Effector CD4-positive, alpha-beta T cell (primary cell): ENCODE measurements at places on chromosomes 6 and 20.

- no peak for DNase-seq
Measured at GRCh38 chr6:19986691-19987438, 149.7 kb downstream of the ID4 start.

DNA sequence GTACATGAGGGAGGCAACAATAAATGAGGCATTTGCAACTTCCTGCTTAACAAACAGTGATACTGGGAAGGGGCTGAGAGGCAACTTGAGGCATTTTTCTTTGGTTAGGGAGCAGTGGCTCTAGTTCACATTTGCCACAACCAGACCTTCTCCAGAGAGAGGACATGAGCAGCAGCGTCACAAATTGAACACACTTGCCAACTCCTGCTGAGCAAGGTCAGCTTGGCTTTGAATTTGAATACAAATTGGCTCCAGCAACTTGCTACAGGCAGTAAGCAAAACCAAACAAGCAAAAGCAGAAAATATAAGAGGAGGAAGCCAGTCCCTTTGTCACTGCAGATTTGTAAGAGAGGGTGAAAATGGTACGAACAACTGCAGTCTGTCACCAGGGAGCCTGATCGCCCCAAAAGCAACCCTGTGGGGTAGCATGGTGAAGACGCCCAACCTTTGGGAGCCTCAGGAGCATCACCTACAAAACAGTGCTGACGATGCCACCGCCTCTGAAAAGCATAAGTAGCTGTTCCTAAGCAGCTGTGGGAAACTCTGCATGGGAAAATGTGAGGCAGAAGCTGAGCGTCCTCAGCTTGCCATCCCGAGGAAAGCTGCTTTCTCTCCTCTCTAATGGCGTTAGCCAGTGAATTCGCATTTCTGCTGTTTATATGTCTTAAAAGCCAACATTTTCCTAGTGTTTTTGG lies 378.7 kb downstream of the RNGTT start:
- DNase-seq, result no peak

DNA sequence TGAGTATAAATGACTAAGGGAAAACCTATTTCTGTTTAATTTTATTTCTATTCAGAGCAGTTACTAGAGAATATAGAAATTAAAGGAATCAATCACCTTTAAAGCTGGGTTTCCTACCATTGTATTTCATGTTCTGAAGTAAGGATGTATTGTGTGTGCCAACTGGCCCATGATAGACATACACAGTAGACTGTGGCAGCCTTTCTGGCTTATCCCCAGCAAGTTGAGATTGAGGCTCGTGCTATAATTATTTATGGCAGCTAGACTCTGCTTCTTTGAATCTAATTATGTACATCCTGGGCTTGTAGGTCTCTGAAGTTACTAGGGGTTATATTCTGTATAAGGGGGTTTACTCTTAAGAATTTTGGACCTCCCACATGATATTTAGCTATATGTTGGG lies 44.4 kb downstream of the ZNF292 start:
- DNase-seq, result no peak

- DNase-seq, result no peak
Measured at GRCh38 chr20:23081263-23081819, 4.8 kb downstream of the CD93 start.

- no peak for DNase-seq
Measured at GRCh38 chr6:3773678-3774298, 22.3 kb upstream of the PXDC1 start.

DNA sequence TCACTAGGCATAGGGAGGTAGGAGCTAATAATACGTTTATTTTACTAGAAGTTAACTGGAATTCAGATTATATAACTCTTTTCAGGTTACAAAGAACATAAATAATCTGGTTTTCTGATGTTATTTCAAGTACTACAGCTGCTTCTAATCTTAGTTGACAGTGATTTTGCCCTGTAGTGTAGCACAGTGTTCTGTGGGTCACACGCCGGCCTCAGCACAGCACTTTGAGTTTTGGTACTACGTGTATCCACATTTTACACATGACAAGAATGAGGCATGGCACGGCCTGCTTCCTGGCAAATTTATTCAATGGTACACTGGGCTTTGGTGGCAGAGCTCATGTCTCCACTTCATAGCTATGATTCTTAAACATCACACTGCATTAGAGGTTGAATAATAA lies 1.1 kb downstream of the HFE start:
- DNase-seq, result no peak

DNA sequence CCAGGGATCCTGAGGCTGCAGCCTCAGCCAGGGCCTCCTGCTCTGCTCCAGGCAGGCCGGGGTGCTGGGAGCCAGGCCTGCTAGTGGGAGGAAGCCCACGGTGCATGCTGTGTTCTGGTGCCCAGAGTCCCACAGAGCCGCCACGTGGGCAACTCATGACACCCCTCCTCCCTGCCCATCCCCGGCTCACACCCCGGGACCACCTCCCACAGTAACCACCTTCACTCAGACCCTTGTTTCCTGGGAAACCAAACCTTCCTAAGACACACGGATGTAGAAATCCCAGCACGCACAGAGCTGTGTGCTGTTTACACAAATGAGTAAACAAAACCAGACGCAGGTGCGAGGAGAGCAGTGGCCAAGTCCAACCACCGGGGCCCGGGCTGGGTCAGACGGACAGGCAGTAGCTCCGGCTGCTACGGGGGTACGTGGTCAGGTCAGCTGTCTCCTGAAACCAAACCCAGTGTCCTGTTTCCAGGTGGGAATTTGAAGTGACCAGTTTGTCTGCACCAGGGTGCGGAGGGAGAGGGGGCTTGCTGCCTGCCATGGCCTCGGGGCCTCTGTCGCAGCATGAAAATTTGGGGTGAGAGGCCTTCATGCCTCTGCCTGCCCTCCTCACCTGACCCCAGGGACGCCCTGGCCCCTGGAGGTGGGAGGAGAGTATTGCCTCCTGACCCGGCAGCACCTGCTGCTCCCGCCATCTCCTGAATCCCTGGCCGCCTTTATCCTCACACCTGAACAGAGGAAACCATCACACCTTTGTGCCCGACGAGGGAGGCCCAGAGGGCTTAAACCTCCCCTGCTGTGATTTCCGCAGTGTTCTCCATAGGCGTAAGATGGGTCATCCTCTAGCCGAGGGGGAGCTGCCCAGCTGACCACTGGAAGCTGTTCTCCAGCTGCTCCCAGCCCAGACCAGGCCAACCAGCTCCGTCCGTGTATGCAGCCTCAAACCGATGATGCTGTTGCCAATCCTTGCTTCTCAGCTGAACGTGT lies 52.0 kb upstream of the SMOC2 start:
- no peak for DNase-seq
